SIG-M5 (cell line): ENCODE measurements at places on chromosomes 1 and 21.

DNA sequence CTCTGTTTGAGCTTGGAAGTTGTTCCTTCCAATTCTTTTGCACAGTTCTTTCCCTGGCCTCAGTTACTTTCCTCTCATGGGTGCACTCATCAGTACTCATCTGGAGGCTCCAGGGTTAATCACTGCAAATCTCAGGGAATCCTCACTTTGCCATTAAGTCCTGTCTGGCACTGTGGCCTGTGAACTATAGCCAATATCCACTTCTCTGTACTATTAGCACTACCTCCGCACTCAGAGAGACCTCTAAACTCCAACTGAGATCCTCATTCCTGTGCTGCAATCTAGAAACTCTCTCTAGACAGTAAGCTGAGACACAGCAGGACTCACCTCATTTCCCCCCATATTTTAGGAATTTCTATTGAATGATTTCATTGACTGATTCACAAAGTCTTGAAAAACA, 311.3 kb downstream of the NCAM2 start:
- DNase-seq, result no peak

DNA sequence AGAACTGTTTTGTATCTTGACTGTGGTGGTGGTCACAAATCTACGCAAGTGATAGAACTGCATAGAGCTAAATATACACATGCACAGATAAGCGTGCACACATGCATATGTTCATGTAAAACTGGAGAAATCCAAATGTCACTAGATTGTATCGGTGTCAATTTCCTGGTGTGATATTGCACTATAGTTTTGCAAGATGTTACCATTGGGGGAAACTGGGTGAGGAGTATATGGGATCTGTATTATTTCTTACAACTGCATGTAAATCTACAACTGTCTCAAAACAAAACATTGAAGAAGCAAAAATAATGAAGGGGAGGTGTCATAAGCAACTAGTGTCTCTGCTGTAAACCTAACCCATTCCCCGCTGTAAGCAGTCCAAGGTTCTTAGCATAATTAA, 30.2 kb downstream of the FAM163A start:
- no peak for DNase-seq

GRCh38 chr1:20174937-20175666, 10.8 kb upstream of the UBXN10 start:
- DNase-seq, result peak; percentile 61

DNA sequence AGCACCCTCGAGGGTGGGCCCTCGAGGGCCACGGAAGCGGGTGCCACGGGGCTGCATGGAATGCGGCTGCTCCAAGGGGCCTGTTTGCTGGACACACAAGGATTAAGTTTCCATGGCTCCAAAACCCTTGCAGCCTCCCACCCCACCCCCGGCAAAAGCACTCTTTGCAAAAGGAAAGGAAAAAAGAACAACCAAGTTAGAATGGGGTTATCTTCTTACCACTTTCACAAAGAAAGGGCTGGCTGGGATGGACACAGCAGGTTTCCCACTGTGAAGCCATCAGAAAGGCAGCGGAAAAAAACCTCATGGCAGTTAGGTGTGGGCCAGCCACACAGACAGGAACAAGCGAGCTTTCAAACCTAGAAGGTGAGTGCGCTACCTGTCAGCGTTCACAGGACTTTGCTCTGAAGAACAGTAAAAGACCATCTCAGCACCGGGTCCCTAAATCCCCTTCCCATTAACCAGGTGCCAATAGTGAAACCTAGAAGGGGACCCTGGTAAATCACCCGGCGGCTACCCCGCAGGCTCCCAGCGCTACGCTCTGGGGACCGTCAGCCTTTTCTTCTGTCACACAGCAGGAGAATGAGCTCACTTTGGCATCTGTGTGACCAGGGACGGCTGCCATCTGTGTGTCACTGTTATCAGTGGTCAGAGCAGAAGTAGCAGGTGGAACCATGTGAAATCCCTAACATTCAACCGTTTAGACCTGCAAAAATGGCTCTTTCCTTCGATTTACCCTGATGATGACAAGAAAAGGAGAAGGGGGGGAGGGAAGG, 93.0 kb downstream of the SIM2 start:
- no peak for DNase-seq

GRCh38 chr1:119318466-119319309, 49.9 kb upstream of the HAO2 start:
- DNase-seq, result no peak

GRCh38 chr21:17853393-17854275, 34.5 kb upstream of the C21orf91 start:
- no peak for DNase-seq

DNA sequence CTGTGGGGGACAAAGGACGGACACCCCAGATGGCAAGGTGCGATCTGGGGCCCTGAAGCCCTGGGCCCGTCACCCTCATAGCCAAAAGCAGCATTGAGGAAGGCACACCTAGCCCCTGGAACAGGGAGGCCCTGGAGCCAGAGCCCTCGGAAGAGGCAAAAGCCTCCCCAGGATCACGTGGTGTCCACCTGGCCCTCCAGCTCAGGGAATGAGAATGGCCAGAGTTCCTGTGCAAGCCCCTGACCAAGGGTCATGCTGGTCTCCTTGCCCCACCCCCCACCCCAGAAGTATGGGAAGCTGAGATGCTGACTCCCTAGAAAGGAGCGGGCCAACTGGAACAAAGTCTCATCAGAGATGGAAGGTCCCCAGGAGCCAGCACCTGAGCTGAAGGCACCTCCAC, 1.0 kb upstream of the PDZK1IP1 start:
- DNase-seq, result no peak

GRCh38 chr1:230701895-230702768, 11.8 kb downstream of the AGT start:
- DNase-seq, result no peak

DNA sequence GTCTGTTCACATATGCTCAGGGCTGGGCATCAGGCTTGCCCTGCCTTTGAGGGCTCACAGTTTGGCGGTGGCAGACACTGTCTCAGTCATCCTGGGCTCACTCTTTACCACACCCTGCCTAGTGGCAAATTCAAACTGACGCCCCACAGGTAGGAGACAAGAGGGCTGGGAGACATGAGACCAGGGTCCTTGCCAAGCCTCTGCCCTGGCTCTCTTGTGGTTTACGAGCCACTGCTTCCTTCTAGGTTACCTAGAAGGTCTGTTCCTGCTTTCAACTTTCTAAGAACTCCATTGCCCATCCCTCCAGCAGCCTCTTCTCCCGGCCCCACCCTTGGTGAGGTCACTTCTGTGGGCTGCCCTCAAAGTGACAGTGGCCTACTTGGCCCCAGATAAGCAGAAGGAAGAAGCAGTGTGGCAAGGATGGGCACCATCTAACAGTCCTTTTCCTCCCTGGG, 10.5 kb downstream of the KIF21B start:
- DNase-seq, result no peak

DNA sequence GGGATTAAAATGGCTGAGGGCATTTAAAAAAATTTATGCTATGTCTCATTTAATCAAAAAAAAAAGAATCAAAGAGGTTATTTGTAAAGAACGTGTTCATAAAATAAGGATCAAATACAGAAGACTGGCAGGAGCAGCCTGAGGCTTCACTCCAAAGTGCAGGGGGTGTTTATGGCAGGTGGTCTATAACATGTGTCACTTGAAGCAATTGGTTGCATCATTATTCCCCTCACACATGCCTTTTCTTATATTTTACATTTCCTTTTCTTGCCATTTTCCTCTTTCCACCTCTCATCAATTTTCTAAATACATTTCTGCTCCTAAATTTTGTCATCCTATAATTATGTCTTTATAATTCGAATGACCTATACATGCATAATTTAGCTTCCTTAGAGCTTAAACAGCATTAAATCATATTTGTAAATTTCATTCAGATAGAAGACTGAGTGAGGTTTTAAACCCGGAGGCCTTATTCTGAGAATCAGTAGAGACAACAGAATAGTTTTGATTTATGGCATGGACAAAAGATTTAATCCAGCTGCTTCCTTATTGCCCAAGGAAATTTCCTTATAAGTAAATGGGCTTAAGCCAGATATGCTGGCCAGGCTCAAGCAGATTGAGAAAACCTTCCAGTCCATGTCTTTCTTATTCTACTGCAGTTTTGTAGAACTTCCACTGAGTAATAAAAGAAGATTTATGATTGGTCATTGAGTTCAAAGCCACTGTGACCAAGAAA, 322.8 kb downstream of the TGFB2 start:
- no peak for DNase-seq

- DNase-seq, result no peak
Observed at GRCh38 chr1:15260418-15261154, 13.6 kb downstream of the FHAD1 start.
